ENCODE measurements at places on chromosomes 2 and 18.

- no peak for DNase-seq
Observed at GRCh38 chr2:98824256-98825019, 93.5 kb upstream of the MGAT4A start.

DNA sequence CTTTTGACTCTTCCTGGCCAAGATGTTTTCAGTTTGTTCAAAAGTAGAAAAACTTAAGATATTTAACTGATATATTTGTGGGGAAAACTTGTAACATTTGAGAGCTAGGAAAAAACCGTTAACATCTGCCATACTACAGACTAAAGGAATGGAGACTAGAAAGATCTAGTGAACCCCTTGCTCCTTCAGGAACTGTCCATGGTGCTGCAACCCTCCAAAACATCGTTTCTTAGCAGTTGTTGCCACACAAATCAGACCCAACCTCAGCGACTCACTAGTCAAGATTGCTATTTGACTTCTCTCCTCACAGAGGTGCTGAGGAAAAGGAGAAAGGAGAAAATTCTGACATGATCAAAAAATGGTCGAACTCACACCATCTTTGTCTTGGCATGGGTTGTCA lies 393.8 kb upstream of the LYPD1 start:
- no peak for DNase-seq

DNA sequence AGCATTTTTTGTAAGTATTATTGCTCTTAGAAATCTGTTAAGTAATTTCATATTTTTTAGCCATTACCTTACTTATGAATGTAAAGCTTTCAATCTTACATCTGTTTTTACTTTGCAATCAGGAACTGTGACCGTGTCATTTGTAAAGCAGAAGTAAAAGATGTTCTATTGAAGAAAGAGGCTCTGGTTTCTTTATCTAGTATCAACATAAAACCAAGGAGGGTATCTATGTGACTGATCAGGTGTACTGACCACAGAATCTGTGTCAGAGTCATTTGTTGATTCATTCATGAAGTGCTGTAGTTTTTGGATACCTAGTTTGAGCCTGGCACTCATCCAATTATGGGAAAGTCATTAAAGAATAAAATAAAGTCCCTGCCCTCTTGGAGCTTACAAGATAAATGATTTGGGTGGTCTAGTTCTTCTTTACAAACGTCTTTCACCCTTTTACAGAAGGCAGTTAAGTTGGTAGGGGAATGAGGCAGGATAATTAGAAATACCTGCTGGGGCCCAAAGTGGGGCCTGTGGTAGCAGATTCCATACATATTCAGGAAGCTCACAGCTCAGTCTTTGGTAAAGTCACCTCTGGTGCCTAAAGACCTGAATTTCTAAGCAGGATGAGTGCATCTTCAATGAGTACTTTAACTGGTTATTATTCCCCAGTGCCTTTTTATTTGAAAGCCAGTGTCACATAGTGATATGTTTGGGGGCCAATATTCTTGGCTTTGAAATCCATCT lies 260.6 kb upstream of the NT5C1B start:
- DNase-seq, result no peak

DNA sequence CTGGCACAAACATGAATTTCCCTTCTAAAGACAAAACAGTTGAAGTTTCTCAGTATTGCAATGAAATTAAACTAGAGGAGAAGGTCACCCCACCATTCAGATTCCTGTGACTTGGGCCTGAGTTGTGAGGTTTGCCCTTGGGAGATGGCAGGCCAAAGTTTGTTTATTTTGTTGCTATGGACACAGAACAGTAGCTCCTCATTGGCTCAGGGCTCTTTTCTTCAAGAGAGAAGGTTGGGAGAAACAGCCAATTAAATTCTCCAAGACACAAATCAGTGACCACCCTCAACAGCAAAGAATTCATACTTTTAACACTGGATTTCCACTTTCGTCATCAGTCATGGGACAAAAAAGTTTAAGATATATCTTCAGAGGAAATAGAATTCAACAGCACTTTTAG lies at the start of gene FLACC1:
FLACC1 (minus strand) TSS at position 125 of the 400 bp plus-strand sequence. CDS start 5,941 bp downstream, outside the sequence.
- no peak for DNase-seq

GRCh38 chr2:151020411-151020810 lies 241.3 kb downstream of the RBM43 start:
- no peak for DNase-seq

DNA sequence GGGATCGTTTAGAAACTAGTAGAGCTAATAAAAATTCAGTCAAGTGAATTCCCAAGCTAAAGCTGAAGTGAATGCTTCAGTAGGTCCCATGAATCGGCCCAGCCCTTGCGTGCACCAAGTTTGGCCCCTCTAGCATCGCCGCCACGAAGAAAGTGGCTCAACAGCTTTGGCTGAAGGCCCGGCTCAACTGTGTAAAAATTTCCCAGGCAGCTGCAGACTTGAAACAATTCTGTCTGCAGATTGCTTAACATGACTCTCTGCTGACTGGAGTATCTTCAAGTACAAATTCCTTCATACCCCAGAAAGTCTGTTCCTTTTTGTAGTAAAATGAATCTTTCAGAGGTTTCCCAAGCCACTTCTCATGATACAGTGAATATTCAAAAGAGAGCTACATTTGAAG lies 32.7 kb downstream of the ALMS1 start:
- DNase-seq, result no peak

- DNase-seq, result peak; percentile 54
Observed at GRCh38 chr18:22563164-22563583, 145.5 kb upstream of the CTAGE1 start.

- DNase-seq, result peak; percentile 44
Observed at GRCh38 chr2:197216361-197216979, 94.1 kb downstream of the ANKRD44 start.

DNA sequence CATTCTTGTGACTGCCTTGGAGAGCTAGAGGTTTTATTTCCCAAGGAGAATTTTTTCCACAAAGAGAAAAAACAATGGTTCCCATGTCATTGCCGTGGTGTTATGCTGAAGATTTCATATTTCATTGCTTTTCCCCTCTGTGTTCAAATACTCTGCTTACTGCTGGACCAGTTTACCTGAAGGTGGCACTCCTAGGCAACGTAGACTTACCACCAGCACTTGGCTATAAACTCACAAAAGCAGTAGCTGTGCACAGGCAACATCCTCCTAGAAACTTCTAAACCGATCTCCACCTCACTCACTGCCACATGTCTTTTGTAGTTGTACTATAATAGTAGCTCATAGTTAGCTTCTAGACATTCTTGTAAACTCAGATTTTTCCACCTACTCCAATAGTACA lies 1319.7 kb upstream of the CRIM1 start:
- DNase-seq, result no peak

DNA sequence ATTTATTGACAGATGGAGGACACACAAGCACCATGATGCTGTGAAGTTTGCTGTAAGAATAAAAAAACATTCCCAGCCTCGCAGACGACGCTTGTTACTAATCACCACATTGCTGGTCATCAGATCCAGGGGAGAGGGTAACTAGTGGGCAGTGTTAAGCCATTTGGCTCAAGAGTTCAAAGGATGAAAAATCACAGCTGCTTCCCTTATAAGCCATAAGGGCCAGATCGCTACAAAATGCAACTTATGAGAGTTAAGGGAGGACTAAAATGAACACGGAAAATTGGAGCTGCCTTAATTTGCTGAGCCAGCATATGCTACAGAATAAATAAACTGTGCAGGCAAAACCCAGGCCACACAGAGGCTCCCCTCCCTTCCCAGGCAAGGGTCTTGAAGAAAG lies 522.6 kb downstream of the TDRD15 start:
- DNase-seq, result no peak

DNA sequence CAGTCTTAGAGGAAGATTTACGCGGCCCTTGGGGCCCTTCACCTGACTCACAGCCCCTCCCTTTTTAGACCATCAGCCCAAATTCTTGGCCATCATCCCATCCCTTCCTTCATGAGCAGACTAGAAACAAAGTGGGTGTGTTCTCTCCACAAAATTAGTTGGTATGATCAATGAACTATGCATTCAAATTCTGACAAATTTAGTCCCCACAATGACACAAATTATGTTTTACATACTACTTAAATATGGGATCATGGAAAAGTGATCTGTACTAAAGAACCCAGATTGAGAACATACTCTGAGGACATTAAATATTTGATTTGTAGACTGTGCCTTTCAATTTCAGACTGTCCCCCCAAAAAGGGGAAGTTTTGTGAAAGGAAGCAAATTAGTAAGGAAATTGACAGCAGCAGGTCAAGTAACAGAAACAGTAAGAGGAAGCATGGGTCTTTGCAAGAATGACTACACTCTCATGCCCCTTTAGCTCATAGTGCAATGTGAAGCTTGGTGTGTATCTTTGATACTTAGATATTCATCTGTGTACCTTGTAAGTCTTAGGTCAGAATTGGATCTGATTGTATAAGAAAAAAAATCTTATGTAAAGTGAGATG lies 2.2 kb upstream of the MAPRE2 start:
- DNase-seq, result no peak

- no peak for DNase-seq
Observed at GRCh38 chr2:164369366-164369765, 251.9 kb downstream of the GRB14 start.

- no peak for DNase-seq
Observed at GRCh38 chr2:52423111-52423510, 1344.5 kb upstream of the CHAC2 start.

GRCh38 chr2:138267161-138267901 lies 234.2 kb upstream of the SPOPL start:
- no peak for DNase-seq

- DNase-seq, result no peak
Observed at GRCh38 chr18:79590191-79591031, 89.2 kb upstream of the CTDP1 start.

- DNase-seq, result peak; percentile 10
Observed at GRCh38 chr2:177983183-177983788, 89.3 kb downstream of the PDE11A start.

GRCh38 chr18:25895518-25895917 lies 194.9 kb downstream of the SS18 start:
- DNase-seq, result no peak

DNA sequence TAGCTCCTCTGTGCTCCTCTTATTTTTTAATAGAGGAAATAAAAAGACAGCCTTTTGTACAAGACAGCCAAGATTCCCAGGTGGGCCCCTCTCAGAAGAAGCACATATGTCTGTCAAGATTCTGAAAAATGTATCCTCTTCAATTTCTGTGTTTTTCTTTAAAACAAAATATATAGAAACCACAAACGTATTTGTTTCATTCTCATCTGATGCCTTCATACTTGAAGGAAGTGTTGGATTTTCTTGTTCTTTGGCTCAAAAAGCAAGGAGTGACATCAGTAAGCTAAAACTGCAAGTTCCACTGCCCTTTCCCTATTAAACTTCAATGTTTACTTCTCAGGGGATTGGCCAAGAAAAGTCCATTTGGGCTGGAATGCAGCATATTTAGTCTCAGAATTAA lies 193.8 kb upstream of the OSR1 start:
- no peak for DNase-seq

DNA sequence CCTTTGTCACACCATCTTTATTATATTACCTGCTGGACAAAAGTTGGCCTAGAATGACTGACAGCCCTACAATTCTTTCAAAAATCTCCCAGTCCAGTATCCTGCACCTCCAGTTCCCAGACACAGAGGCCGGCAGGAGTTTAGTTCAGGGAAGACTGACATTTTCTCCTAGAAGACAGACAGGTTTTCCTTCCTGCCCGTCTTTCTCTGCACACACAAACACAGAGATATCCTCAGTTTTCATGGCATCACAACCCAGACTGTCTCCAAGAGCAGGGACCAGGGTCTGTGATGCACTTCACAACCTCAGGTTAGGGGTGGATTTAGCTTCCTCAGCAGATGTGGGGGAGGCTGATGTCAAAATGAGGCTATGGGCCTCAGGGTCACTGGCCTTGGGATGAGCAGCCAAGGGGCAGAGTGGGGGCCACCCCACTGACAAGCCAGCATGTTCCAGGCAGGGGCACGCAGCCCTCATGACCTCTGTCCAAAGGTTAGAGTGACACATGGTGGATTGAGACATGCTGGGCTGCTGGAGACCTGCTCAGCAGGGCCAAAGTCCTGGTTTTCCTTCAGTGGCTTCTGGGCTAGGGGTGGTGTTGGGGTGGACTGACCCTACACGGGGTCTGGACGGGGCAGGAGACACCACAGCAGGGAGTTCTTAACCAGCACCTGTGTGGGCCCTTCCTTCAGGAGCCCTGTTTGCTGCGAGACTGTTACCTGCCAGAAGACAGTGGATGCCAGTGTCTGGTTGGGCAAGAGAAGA lies 70.5 kb downstream of the SFXN5 start:
- no peak for DNase-seq

GRCh38 chr2:239278361-239278760 lies 122.5 kb downstream of the HDAC4 start:
- DNase-seq, result no peak

- DNase-seq, result peak; percentile 30
Observed at GRCh38 chr2:145411493-145411892, 891.6 kb upstream of the ZEB2 start.

DNA sequence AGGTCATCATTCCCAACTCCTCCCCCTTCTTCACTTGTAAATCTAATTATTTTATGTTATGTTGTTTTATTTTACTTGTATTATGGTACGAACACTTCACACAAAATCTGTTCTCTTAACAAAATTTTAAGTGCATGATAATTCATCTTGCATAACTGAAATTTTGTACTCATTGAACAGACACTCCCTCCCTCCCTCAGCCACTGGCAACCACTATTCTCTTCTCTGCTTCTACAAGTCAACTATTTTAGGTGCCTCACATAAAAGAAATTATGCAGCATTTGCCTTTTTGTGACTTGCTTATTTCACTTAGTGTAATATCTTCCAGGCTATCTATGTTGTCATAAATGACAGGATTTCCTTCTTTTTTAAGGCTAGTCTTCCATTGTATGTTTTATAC lies 30.4 kb upstream of the OSBPL6 start:
- no peak for DNase-seq

- no peak for DNase-seq
Observed at GRCh38 chr2:70935468-70936164, at the start of gene ATP6V1B1. Gene ATP6V1B1 (plus strand): TSS chr2:70935900. CDS start chr2:70935955, 55 bp downstream.

DNA sequence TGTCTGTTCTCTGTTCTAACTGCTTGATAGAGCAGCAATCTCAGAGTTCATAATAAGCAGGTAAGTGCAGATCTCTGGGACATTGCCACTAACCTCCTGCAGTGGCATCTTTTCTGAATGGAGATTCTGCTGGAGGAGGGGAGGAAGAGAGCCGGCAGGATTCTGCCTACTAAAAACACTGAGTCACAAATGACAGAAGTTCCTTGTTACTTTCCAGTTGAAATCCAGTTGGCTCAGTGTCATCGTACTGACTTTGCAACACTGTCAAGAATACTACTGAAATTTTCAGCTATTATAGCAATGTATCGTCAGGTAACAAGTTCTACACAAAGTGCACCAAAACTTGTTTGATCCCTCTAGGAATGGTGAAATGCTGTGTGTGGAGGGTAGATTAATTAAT lies 79.6 kb upstream of the ST6GAL2 start:
- DNase-seq, result no peak

DNA sequence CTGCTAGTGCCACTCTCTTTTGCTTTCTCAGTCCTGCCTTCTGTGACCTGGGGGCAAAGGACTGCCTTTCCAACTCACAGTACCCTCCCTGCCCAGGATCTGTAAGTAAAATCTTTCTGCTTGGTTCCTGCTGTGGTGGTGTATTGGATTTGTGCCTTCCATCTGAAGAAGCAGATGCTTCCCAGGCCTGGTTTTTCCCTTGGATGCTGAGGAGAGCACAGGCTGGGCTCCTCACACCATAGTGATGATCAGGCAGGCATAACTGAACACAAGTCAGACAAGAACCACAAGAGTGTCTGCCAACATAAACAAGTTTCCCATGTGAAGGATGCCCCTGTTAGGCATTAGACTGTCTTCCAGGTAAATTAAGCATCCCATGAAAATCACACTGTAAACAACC lies 121.3 kb upstream of the NRXN1 start:
- DNase-seq, result no peak

GRCh38 chr2:1421731-1422130 lies 8.5 kb downstream of the TPO start:
- no peak for DNase-seq

GRCh38 chr18:26703170-26703930 lies 155.0 kb upstream of the KCTD1 start:
- DNase-seq, result no peak
